ENCODE measurements at places on chromosomes 7 and 10.
A peak's percentile ranks its signal among the peaks of the same experiment; 100 is the strongest.

DNA sequence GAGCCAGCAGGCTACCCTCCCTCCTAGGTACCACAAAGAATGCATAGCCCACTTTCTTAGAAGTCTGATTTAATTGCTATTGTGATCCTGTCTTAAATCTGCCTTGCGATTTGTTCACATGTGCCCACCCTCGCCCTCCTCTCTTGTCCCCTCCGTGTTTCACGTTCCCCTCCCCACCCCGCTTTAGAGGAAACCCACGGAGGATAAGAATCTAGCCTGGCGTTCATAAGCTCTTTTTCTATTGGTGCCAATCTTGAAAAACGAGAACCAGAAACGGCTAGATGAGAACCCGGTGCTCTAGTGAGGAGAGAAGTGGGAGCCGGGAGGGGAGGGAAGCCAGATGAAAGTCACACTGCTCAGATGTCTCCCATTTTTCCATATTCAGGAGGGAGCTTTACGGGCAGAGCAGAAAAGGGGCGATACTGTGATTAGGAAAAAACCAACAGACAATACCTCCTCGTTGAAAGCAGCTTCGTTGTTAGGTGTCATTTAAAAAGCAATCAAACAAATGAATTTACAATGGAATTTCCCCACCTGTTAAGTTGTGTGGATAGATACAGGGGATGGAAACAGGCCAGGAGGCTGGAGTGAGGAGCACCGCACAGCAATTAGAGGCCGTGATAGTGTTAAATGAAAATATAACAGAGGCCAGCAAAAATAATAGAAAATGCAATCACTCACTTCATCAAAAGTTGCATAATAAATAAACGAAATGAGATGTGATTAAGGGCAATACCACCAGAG lies 272.1 kb downstream of the GATA3 start:
- DNase-seq = no peak

GRCh38 chr10:19719284-19719683 lies 96.9 kb upstream of the PLXDC2 start:
- DNase-seq = no peak

DNA sequence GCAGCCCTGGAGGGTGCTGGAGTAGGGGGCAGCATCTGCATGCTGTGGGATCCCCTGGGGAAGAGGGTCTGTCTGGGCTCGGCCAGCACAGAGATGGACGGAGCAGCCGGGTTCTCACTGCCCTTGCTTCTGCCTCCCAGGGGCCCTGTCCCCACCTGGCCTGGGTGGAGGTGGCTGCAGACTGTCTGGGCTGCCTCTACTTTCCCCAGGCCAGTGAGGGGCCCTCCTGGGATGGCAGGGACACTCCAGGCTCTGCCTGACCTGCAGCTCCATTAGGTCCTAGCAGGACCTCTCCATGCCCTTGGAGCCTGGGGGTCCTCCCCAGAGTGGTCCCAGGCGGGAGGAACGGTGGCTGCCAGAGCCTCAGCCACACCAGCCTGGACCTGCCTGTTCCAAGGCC lies 63.7 kb downstream of the PWWP2B start:
- DNase-seq = no peak

GRCh38 chr7:140989068-140989467 lies 25.7 kb downstream of the MRPS33 start:
- no peak for DNase-seq

GRCh38 chr7:17155529-17155928 lies 142.9 kb upstream of the AHR start:
- DNase-seq = no peak

DNA sequence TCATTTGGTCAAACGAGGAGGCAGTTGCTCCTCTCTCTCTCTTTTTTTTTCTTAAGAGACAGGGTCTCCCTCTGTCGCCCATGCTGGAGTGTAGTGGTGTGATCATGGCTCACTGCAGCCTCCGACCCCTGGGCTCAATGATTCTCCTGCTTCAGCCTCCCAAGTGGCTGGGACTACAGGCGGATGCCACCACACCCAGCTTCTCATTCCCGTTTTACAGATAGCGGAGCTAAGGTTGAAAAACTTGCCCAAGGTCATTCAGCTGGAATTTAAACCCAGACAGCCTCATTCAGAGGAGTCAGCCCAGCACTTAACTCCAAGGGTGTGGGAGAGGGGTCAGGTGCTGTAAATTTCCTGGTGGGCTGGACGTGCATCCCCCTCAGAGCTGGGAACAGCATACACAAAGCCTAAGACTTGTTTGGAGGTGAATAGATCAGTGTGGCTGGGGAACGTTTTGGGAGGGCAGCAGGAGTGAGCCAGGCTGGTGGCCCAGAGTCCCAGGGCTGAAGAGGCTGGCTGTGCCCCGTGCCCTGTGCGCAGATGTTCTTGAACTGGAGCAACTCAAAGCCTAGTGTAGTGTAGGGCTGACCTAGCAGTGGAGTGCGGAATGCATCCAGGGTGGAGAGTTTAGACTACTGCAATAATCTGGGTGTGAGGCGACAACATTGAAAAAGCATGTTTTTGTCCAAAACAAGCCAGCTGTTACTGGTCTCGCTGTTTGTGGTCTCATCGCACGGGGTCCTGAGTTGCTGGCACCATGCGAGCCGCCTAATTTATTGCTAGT lies 2.3 kb downstream of the HTRA1 start:
- DNase-seq = no peak

DNA sequence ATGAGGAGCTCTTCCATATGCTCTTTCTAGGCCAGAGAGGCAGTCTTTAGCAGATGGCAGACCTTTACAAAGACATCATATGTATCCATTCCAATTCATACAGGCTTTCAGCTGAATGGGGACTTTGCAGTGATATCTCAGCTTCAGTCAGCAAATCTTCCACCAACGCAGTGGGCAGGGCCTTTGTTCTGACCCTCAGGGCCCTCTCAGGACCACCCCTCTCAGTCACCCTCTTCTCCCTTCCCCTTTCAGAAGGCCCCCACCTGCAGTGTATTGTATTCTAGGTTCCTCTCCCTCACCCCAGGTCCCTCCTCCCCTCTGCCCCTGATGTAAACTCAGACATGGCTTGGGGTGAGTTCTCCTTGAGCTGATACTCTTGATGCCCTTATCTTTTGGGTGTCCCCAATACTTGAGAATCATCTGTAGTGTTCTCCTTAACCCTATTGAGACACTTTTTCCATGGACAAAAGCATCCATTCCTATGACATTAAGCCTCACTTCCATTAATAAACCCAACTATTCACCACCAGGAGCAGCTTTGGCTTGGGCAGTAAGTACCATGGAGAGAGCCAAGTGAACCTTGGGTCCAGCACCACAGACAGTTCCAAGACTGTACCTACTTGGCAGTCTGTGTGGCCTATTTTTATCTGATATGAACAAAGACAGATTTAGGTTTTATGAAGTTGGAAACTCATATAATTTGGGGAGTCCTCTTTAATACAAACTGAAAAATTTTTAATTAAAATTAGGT lies 62.7 kb downstream of the ADCYAP1R1 start:
- DNase-seq = no peak

- DNase-seq = no peak
Measured at GRCh38 chr10:46516660-46517416, 39.6 kb downstream of the GPRIN2 start.

- DNase-seq = no peak
Measured at GRCh38 chr10:44416936-44417335, 32.0 kb upstream of the CXCL12 start.

- DNase-seq = no peak
Measured at GRCh38 chr10:74213571-74214162, 62.6 kb downstream of the ADK start.

DNA sequence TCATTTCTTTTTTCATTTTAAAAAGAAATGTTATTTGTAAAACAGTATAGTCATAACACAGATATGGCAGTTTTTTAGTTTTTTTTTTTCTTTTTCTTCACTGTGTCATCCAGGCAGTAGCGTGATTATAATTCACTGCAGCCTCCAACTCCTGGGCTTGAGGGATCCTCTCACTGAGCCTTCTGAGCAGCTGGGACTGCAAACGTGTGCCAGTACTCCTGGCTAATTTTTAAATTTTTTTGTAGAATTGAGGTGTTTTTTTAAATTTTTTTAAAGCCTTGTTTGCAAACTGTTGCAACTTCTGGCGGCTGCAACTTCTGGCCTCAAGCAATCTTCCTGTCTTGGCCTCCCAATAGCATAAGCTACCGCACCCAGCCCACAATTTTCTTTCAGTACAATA lies 63.0 kb downstream of the HELLS start:
- no peak for DNase-seq

DNA sequence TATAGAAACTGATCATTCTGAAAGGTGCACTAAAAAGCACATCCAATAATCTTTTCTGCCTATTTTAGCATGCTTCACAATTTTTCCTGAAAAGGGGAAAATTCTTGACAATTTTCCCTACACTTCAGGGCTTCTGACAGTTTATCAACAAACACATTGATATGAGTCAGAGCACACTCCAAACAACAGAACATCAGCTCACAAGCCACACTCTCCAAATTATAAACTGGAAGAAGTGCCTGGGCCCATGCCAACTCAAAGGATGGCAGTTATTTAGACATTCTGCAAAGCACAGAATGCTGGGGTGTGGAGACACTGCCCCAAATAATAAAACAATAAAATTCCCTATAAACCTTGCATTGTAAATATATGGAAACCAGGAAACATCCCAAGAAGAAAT lies 90.8 kb downstream of the ELAPOR2 start:
- no peak for DNase-seq

DNA sequence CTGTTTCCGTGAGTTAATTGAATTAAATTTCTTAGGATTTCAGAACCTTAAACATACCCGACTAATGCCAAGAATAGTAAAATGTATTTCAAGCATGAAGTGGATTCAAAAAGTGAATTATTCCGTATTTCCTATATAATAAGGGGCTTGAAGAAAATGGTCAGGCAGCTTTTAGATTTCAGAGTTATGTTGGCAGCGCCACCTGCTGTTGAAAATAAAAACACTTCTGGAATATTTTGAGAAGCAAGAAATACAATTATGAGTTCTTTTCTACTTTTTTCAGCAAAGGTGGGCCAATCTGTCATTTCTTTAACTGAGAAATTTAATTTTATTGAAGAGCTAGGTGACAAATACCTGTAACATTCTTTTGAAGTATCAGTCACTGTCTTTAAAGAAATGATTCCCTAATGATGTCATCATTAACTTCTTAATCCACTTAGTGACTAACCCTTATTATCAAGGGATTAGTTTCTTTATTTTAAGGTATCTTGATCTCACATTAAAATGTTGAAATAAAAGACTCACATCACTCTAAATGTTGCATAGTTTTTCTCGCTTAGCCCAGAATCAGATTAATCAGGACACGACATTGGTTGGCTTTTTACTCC lies 36.6 kb upstream of the AGR3 start:
- DNase-seq = peak; percentile 4

DNA sequence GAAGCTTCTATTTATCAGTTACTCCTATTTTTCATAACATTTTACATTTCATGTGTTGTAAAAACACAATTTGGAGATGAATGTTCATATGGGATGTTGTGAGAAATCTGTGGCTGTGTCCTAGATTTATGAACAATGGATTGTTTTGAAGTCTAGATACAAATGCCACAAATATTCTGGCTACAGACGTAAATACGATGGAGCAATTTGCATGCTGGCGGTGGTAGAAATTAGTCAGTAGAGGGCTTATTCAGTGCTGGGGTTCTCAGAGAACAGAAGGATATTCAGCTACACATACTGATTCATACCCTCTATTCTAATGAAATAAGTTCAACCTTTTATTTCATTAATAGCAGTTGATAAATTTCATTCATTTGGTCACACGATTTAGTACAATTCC lies 48.8 kb downstream of the PLPP4 start:
- DNase-seq = no peak

DNA sequence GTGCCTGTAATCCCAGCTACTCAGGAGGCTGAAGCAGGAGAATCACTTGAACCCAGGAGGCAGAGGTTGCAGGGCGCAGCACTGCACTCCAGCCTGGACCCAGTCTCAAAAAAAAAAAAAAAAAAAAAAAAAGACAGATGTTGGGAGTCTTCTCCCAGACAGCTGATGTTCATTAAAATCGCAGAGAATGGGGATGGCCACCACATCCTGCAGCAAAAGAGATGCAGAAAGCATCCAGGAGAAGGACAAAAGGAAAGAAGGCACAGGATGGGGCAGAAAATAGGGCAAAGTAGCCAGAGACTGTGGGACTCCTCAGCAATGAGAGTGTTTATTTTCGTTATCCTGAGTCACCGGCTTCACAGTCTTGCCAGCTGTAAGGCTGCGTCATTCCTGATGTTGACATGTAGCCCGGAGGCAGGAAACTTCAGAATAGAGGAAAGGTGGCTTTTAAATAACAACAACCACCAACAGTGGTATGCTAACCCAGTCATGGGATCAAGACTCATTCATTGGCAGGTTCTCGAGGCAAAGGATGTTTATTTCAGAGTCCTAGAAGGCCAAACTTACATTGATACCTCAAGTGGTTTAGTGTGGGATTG lies 149.5 kb upstream of the SVIL start:
- DNase-seq = no peak

DNA sequence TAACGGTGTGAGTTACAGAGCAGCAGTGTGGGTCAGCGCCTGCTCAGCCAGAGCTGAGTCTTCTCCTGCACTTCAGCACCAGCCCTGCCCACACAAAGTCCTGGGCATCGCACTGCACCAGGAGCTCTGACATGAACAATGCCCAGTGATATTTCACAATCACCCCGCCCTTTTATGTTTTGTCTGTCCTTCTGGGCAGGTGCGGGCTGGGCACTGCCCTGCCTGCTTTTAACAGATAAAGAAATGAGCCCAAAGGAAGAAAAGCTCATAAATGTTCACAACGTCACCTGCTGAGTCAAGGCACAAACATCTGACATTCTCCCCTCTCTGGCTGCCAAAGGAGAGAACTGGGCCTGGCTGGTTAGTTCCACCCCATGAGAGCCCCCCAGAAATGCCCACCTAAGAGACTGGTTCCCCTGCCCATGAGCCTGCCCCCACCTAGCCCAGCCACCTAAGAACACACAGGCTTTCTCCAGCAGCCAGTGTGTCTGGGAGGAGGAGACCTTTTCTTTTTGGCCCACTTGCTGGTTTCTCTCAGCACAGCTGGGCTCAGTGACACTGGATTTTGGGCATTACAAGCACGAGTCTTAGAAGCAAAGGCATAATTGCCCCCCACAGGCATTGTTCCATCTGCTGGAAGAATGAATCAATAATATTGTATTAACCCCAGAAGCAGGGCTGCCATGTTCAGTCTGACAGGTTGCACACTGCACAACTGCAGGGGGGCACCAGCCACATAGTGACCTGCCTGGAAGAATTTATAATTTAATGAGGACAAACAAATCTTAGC lies 22.3 kb downstream of the CALML3 start:
- DNase-seq = no peak

GRCh38 chr10:110508159-110508788 lies 10.6 kb downstream of the DUSP5 start:
- DNase-seq = no peak

DNA sequence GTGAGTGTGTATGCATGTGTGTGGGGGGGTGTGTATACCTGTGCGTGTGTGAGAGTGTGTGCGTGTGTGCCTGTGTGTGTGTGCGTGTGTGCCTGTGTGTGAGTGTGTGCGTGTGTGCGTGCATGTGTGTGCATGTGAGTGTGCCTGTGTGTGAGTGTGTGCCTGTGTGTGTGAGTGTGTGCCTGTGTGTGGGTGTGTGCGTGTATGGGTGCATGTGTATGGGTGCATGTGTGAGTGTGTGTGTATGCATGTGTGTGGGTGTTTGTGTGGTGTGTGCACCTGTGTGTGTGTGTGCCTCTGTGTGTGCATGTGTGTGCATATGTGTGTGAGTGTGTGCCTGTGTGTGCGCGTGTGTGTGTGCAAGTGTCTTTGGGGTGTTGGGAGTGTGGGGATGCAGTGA lies 6.4 kb downstream of the ANTXRL start:
- DNase-seq = no peak

All from NCI-H1930 (cell line).